ENCODE measurements at places on chromosomes 3 and 15.

GRCh38 chr3:16928386-16929132, 43.8 kb downstream of the PLCL2 start:
- DNase-seq = no peak

DNA sequence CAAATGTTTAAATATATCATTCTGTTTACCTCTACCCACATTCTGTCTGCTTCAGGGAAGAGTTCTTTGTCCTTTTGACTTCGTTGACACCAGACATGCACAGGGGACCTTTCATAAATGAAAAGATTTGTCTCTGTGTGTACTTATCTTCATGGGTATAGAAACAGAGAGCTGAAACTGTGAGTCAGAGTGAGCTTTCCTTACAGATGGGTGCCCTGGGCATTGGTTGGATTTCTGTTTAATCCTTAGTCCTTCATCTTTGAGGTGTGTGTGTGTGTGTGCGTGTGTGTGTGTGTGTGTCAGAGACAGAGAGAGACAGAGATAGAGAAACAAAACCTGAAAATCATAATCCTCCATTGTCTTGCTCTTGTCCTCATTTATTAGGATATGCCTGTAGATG, 517.4 kb downstream of the TUSC7 start:
- no peak for DNase-seq

DNA sequence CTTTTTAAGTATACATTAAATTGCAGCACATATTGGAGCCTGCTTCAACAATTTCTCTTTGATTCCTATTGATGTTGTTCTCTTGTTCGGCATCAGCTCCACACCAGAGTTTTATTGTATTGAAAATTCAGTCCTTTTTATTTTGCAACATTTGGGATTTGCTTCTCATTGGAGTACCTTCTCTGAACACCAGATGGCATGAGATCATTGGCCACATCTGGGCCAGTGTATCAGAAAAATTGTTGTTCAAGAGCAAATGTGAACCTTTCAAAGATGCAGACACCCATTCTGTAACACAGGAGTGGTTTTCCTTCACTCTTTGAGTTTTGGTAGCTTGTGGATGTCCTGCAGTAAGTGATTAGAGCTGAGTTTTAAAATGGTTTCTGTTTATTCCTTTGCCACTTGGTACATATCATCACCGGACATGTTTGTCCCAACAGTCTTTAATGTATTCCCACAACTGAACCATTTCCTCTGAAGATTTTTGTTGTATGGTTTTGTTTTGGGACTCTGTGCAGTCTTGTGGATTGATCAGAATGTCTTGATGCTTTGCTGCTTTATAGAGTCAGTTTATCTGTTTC, 96.1 kb downstream of the MCTP2 start:
- DNase-seq = no peak

DNA sequence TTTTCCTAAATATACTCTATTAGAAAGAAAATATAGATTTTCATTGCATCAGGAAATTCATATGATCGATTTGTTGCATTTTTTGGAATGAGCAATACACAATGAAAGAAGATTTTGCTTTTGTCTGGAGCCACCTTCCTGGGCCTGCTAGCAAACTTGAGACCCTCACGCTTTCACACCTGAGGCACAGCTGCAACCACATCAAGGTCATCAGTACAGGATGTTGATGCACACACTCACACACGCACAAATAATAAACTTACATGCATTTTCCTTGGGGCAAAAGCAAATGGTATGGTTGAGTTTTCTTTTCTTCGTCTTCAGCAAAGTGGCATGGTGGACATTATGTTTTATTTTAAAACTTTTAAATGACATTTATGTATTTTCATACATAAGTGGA, 64.8 kb upstream of the SATB1 start:
- DNase-seq = no peak

DNA sequence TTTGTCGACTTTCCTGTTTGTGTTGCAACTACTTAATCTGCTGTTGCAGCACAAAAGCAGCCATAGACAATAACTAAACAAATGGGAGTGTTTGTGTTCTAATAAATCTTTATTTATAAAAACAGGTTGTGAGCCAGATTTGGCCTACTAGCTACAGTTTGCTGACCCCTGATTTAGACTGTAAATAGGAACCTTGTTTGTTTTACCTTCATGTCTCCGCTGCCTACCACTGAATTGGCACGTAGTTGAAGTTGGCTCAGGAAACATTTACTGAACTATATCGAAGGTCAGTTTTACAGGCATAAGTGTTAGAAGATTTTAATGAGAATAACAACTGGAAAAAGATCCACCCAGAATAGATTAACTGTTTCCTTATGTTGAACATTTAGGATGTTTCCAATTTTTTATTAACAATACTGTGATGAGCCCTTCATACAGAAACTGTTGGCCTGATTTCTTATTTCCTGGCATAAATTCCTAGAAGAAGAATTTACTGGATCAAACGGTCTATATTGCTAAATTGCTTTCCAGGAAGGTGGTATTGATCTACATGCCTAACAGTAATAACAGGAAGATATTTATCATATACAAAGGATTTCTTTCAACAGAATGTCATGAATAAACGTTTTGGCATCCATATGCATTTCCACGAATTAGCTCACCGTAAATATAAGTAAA, 156.2 kb upstream of the NR2E3 start:
- no peak for DNase-seq

DNA sequence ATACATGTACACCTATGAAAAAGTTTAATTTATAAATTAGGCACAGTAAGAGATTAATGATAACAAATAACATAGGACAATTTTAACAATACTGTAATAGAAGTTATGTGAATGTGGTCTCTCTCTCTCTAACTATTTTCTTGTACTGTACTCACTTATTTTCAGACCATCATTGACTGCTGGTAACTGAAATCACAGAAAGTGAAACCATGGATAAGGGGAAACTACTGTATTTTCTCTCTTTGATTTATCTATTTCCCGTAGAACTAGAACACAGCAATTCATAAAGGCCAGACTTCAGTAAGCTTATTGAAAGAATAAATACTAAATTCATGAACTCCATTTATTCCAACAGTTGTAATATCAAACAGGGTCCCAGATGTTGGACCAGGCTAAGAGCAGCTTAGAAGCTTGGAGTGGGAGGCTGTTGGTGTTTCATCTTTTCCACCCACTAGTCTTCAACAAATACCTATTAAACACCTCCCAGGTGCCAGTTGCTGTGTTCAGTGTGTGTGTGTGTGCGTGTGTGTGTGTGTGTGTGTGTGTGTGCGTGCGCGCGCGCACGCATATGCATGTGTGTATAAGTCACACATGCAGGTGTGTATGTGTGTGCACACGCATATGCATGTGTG, 235.4 kb downstream of the FOXP1 start:
- DNase-seq = peak; percentile 26

DNA sequence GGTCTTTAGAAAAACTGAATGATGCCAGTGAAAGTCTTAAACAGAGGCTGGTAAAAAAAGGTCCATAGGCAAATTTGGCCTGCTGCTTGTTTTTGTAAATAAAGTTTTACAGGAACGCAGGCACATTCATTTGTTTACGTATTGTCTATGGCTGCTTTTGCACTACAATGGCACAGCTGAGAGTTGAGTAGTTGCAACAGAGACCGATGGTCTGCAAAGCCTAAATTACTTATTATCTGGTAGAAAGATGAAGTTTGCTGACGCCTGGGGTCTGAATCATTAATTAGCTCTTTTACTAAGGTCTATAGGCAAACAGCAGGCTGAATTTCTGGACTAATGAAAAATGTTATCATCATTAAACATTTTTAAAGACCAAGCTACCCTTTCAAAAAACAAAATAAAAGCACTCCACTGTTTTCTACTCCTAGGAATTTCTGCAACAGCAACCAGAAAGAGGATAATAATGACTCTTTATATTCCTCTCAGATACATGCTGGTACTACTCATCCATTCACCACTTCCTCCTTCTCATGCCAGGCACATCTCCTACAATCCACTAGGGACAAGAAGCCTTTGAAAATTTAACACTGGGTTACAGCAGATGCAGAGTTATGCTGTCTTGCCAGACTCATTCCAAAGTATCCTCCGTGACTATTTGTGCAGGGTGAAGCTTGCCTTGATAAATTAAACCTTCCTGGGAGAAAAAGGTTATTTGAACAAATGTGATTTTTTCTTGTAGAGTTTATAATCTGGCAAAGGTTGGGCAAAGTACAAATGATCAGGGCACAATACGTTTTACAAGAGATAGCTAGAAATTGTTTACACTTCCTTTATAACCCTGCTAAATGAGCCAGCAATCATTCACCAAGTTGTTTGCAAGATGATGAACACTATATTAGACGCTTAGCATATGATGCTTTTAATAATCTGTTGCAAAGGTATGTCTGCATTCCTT, 6.0 kb downstream of the GATM start:
- no peak for DNase-seq

- DNase-seq = no peak
Measured at GRCh38 chr15:70271422-70272088, 173.8 kb upstream of the TLE3 start.

- DNase-seq = no peak
Measured at GRCh38 chr15:80778621-80778963, 578 bp upstream of the CEMIP start.

GRCh38 chr3:101939361-101940049, 90.2 kb downstream of the NFKBIZ start:
- no peak for DNase-seq

DNA sequence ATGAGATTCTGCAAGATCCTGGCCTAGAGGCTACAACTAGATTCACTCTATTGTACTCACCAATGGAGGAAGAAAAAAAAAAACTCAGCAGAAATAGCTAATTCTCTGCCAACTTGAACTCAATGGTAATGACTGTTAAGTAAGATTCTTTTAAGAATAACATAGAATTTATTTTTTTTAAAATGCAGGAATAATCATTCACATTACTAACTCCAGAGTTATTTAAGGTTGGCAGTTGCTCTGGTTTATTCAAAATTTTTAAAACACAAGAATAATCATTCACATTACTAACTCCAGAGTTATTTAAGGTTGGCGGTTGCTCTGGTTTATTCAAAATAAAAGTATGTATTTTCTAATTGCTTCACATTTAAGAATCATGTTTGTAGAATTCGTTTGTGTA, 1071.9 kb downstream of the IGSF11 start:
- no peak for DNase-seq

GRCh38 chr3:31054032-31054431, 159.6 kb upstream of the GADL1 start:
- DNase-seq = no peak

DNA sequence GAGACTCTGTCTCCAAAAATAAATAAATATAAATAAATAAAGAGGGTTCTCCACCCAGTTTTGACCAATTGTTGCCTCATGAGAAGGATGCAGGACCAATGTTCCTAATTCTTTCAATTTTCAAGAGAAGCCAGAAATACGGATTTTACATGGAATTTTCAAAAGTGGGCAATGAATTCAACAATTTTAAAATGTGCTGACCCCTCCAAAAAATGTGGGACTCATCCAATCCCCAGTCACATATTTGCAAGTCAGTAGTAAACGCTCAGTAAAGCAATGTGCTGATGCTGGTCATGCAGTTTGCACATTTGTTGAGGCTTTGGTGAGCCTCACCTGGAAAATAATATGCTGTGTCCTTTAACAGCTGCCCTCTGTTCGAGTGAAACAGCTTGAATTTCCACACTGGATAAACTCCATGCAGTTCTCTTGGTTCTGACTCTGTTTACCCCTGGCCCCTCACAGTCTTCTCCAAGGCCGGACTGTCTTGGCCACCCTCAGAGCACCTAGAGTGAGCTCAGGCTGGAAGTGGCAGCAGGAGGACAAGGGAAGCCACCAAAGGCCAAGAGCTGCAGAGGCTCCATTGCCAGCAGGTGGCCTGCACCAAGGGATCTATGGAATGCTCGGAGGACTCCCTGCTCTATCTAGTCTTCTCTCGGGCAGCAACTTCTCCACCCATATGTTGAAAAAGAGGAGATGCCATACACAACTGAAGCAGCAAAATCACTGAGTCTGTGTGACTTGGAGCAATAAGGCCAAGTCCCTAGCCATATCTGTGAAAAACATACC, 246.8 kb downstream of the UACA start:
- no peak for DNase-seq

DNA sequence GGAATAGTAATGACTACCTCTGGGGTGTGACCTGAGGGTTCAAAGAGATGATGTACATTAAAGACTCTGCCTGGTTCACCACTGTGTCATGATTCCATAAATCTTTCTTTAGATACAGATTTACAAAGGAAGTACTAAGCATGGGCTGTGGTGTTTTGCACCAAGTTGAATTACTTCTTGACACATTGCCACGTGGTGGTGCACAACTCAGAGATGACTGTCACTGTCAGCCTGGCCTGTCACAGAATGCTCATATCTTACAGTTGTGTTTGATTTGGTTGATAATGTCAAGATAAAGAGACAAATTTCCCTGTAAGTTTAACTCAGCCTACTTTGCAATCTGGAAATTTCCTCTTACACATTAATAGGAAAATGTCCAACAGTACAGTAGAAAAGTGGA, 3.2 kb downstream of the CTDSPL start:
- no peak for DNase-seq

DNA sequence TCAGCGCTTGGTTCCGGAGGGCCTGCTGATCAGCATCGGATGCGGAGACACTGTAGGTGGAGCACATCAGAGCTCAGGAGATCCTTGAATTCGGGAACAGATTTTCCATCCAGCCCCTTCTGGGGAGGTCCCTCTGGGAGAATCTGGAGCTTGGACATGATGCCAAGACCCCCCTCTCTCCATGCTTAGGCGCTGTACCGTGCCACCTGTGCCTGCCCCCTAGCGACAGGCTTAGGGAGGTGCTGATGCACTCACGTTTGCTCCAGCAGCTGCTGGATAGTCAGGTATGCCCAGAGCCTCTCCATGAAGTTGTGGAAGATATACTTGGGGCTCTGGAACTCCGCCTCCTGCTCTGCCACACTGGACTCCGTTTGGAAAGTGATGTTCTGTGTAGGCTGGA, 9.7 kb downstream of the ITIH4 start:
- DNase-seq = no peak

- DNase-seq = no peak
Measured at GRCh38 chr3:133474251-133474801, 74.5 kb downstream of the BFSP2 start.

- DNase-seq = no peak
Measured at GRCh38 chr3:158104431-158104921, 1.7 kb downstream of the SHOX2 start.

DNA sequence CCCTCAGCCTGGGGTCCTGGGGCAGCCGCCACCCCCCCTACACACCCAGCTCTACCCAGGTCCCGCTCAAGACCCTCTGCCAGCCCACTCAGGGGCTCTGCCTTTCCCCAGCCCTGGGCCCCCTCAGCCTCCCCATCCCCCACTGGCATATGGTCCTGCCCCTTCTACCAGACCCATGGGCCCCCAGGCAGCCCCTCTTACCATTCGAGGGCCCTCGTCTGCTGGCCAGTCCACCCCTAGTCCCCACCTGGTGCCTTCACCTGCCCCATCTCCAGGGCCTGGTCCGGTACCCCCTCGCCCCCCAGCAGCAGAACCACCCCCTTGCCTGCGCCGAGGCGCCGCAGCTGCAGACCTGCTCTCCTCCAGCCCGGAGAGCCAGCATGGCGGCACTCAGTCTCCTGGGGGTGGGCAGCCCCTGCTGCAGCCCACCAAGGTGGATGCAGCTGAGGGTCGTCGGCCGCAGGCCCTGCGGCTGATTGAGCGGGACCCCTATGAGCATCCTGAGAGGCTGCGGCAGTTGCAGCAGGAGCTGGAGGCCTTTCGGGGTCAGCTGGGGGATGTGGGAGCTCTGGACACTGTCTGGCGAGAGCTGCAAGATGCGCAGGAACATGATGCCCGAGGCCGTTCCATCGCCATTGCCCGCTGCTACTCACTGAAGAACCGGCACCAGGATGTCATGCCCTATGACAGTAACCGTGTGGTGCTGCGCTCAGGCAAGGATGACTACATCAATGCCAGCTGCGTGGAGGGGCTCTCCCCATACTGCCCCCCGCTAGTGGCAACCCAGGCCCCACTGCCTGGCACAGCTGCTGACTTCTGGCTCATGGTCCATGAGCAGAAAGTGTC, 30.2 kb downstream of the PTPN23 start:
- no peak for DNase-seq
